Mesangial cell (primary cell): ENCODE measurements at places on chromosomes 12 and 14. TPM values are rescaled to one million over a fixed set of nuclear protein-coding genes. Genes with fewer than 3 reads are reported as not detected.

PPP1R36 gene
- total RNA-seq, result 0.25 and 0.33 TPM in 2 replicates

SMIM41 gene
- not detected in 2 replicates for total RNA-seq

PRKCH gene
- total RNA-seq, result 1.8 and 2.7 TPM in 2 replicates

PXN gene
- total RNA-seq, result 90.6 and 93.2 TPM in 2 replicates

CLEC2B gene
- not detected in 2 replicates for total RNA-seq

FERMT2 gene
- 73.2 and 74.8 TPM in 2 replicates for total RNA-seq

RIMBP2 gene
- total RNA-seq, result 0.38 TPM in 1 of 2 replicates, not detected in the other

OASL gene
- 0.25 and 0.33 TPM in 2 replicates for total RNA-seq

DPF3 gene
- 0.25 and 2.0 TPM in 2 replicates for total RNA-seq

ZC2HC1C gene
- 2.0 and 2.4 TPM in 2 replicates for total RNA-seq

SLC17A8 gene
- total RNA-seq, result not detected in 2 replicates

NDUFA12 gene
- total RNA-seq, result 96.6 and 133 TPM in 2 replicates

B4GALNT3 gene
- total RNA-seq, result 0.98 and 1.8 TPM in 2 replicates

SLC35F4 gene
- not detected in 2 replicates for total RNA-seq

TUNAR gene
- total RNA-seq, result not detected in 2 replicates

SIX1 gene
- 8.9 and 11.7 TPM in 2 replicates for total RNA-seq

KRT2 gene
- total RNA-seq, result not detected in 2 replicates

CELA1 gene
- not detected in 2 replicates for total RNA-seq

PMCH gene
- total RNA-seq, result not detected in 2 replicates

C1S gene
- 0.49 and 6.1 TPM in 2 replicates for total RNA-seq

SPIC gene
- not detected in 2 replicates for total RNA-seq

GARIN6 gene
- not detected in 2 replicates for total RNA-seq

NPFF gene
- 1.5 TPM in 1 of 2 replicates, not detected in the other for total RNA-seq

OR6C2 gene
- not detected in 2 replicates for total RNA-seq

SRP54 gene
- 31.3 and 34.4 TPM in 2 replicates for total RNA-seq

ITGB7 gene
- total RNA-seq, result 0.89 TPM in 1 of 2 replicates, not detected in the other

CHMP4A gene
- total RNA-seq, result 20.2 and 24.4 TPM in 2 replicates

AICDA gene
- total RNA-seq, result 0.13 TPM in 1 of 2 replicates, not detected in the other

LUM gene
- 17.6 and 80.2 TPM in 2 replicates for total RNA-seq

TMEM30B gene
- total RNA-seq, result 1.0 TPM in 1 of 2 replicates, not detected in the other

RNU6-8 gene
- not detected in 2 replicates for total RNA-seq

CACNA2D4 gene
- total RNA-seq, result 1.6 and 3.7 TPM in 2 replicates

RNASE12 gene
- not detected in 2 replicates for total RNA-seq

TBX5 gene
- total RNA-seq, result not detected in 2 replicates

BATF gene
- not detected in 2 replicates for total RNA-seq

INHBE gene
- total RNA-seq, result 3.9 and 7.9 TPM in 2 replicates

CDCA3 gene
- 7.2 and 171 TPM in 2 replicates for total RNA-seq

KRT83 gene
- total RNA-seq, result not detected in 2 replicates

KIF26A gene
- 1.1 and 1.5 TPM in 2 replicates for total RNA-seq

IL26 gene
- total RNA-seq, result not detected in 2 replicates

AMDHD1 gene
- total RNA-seq, result 0.51 TPM in 1 of 2 replicates, not detected in the other

CCDC91 gene
- total RNA-seq, result 5.7 and 6.2 TPM in 2 replicates
